ENCODE measurements at places on chromosomes 5 and 9.
A peak's percentile ranks its signal among the peaks of the same experiment; 100 is the strongest.

DNA sequence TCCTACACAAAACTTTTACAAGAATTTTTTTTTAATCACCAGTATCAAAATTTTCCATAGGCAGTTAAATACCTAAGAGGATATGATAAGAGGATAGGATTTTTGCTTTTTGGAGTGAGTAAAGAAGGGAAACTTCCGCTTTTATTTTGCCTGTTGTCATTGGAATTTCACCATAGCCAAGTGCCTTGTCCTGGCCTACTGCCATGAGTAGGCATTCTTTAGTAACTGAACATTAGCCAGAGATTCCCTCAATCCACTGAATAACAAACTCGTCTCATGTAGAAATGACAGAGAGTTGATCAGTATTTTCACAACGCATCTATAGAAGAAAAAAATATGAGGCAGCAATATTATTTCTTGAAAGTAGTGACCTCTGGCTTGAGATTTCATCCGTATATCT lies 289.6 kb upstream of the ADAMTSL1 start:
- DNase-seq: peak; percentile 5

DNA sequence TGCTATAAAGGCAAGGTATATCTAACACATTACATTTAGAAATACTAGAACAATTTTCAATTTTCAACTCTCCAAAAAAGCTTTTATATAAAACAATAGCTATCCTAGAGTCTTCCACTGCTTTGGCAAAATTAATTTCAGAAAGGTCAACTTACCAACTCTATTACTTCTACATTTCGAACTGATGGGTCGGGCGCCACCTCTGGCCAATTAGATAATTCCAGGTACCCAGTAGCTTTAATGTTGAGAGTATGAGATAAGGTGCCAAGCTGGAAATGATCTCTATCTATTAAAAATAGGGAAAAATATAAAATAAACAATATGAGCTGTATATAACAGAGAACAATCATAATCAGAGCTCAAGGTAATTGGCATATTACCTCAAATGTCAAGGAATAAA lies 166.6 kb downstream of the AP3B1 start:
- peak; percentile 9 for DNase-seq

DNA sequence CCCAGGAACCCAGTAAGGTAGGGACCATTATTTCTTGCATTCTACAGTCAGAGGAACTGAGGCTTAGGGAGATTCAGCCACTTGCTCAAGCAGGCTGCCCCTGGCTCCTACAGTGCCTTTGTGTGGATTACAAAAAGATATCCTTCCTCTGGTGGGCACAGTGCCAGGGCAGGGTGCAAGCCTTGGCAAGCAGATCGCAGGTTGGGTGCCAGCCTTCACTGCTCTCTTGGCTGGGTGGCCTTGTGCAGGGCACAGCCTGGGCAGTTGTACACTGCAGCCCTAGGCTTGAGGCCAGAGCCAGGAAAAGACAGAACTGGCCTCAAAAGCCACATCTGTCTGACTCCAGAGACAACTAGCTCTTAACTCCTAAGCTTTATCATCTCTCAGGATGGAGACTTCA lies 15.0 kb downstream of the DOCK2 start:
- no peak for DNase-seq

DNA sequence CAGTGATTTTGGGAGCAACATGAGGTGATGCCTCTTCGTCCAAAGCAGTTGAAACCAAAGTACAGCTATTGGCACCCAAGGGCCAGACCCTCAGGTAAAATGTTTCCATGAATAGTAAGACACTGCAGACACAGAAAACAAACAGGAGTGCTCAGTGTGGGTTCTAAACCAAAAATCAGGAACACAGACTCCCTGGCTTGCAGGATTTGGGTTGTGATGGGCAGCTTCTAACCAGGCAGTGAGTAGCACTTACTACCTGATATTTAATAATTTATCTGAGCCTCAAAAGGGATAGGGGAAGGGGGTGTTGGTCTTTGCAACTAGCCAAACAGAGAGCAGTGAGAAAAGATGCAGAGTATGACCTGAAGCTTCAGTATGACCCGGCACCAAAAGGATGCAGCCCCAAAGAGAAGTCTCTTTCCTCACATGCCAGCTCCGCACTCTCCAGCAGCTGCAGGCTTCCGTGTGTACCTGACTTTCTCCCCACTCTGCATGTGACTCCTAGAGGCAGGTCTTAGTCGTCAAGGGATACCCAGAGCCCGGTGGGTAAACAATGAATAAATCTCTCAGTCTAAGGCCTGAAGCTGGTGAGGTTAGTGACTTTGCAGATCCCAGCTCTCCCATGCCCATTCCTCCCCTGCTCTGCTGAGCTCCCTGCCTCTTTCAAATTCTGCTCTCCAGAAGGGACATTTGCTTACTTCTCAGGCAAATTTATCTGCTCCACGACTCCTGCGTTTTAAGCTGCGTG lies 105.4 kb upstream of the SPOCK1 start:
- peak; percentile 22 for DNase-seq
